CD8-positive, alpha-beta memory T cell (primary cell): ENCODE measurements at places on chromosomes 11 and 22. TPM values are rescaled to one million over a fixed set of nuclear protein-coding genes. Genes with fewer than 3 reads are reported as not detected.

DNA sequence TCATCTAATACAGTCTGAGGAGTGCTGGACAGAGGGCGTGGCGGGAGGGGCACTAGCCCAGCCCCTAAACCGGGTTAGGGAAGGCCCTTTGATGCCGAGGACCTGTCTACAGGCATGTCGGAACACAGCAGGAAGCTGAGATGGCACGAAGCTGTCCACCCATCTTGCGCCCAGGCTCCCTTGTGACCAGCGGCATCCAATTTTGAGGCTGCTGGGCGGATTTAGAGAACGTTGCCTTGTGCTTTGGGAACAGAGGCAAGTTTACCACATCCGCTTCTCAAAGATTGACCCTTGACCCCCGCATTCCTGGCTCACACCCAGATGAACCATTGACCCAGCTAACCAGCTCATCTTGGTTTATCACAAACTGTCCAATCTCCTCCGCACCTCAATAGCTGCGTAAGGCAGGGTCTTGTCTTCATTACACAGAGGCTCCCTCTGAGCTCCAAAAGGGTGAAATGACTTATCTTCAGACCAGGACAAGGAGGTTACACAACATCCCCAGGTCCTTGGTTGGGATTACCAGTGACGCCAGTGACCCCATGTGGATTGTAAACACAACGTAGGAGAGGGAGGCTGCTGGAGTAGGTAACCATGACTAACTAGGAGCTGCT, 4.5 kb downstream of the FAM83F start:
- no peak for DNase-seq

DNA sequence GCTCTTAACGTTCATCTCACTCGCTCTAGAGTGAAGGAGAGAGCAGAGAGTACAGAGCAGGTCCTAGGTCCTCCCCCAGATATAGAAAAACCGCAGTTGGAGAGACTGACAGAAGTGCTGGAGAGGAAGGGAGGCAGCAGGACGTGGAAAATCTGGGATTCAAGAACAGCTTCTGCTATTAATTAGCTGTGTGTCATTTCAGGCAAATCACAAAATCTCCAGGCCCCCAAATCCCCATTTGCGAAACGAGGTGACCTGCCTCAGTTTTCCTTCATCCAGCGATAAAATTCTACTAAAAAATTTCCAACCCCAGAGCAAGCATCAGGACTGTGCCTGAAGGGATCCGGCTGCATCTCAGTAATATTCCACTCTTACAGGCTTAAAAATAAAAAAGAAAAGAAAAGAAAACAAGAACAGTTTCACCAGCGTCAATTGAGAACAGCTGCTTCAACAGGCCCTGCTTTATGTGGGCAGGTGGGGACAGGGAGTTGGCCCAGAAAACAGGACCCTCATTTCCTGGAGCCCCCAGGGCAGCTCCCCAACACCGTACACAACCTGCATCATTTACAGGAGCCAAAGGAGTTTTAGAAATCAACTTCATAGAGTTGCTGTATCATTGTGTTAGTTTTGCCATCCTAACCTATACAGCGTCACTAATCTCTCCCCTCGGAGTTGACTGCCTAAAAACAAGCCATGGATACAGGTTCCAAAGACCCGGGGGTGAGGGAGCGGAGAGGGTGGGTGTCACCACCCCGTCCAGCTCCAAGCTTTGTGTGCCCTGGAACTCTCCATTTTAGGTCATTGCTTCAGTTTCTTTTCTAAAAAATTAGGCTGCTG, 2.3 kb upstream of the MALAT1 start:
- DNase-seq = no peak

GRCh38 chr11:2892215-2892966, 6.8 kb upstream of the CDKN1C start:
- DNase-seq = peak; percentile 40

DNA sequence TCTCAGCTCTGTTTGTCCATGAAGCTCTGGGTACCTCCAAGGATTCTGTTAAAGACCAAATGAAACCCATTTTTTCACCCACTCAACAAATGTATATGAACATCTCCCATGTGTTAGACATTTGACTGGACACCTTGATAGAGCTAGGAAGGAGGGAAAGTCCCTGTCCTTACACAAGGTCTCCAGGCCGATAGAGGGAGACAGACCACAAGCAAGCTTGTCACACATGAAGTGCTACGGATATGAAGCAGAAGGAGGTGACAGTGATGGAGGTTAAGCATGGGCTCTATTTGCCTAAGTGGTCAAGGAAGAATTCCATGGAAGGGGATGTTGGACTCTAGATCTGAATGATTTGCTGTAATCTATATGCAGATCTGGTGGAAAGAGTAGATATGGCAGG, 138.5 kb downstream of the MYO18B start:
- no peak for DNase-seq

The APOBEC3B gene
- total RNA-seq = 6.7 TPM

- DNase-seq = no peak
Measured at GRCh38 chr22:31958625-31959239, 14.4 kb downstream of the YWHAH start.

GRCh38 chr22:28582806-28583205, 96.8 kb downstream of the TTC28 start:
- DNase-seq = no peak

DNA sequence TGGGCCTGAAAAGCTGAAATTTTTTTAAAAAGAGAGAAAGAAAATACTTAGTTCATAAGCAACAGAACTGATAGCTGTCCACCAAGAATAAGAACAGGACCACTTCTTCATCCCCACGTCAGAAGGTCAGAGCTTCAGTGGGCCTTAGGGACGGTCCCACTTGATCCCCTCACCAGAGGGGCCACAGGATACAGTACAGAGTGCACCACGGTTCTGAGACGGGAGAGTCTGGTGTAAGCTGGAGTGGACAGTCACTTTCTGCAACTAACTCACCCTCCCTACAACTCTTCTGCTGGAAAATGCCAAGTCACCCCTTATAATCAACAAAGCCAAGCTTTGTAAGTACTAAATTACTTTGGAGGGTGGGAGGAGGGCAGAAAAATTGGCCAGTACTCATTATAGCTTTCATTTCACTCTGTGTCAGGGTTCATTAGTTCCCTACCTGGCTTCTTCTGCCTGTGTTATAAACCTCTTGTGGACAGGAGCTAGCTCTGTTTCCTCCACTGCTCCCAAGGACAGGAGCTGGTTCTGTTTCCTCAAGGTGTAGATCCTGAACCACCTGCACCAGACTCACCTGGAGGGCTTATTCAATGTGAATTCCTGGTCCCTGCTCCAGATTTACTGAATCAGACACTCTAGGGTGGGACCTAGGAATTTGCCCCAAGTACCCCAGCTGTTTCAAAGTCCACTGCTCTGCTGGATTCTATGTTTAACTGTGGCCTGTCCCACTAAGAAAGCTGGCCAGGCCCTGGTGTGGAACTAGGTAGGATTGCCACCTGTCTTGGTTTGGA, 39.6 kb downstream of the SCGB1A1 start:
- DNase-seq = no peak

- DNase-seq = no peak
Measured at GRCh38 chr11:59368238-59369022, 9.7 kb downstream of the OR5AN1 start.

- DNase-seq = no peak
Measured at GRCh38 chr11:109085708-109086373, 336.1 kb upstream of the C11orf87 start.

The OR5I1 gene
- total RNA-seq = not detected

DNA sequence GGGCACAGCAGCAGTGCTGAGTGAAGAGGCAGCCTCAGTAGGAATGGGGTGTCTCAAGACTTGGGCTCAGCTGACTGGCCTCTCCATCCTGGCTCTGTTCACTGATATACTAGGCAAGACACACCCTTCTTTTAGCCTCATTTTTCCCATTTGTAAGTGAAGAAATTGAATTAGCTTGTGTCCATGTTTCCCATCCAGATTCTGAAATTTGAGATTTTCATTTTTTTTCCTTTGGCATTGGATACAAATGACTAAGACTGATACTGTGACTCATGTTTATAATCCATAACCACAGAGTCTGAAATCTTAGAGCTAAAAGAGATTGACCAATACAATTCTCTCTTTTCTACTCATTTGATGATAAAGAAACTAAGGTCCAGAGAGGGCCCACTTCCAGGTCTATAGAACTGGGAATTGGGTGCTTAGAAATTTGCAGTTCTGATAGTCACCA, 110.9 kb downstream of the KCNC1 start:
- no peak for DNase-seq

GRCh38 chr11:30452842-30453241, 129.9 kb downstream of the ARL14EP start:
- DNase-seq = no peak

DNA sequence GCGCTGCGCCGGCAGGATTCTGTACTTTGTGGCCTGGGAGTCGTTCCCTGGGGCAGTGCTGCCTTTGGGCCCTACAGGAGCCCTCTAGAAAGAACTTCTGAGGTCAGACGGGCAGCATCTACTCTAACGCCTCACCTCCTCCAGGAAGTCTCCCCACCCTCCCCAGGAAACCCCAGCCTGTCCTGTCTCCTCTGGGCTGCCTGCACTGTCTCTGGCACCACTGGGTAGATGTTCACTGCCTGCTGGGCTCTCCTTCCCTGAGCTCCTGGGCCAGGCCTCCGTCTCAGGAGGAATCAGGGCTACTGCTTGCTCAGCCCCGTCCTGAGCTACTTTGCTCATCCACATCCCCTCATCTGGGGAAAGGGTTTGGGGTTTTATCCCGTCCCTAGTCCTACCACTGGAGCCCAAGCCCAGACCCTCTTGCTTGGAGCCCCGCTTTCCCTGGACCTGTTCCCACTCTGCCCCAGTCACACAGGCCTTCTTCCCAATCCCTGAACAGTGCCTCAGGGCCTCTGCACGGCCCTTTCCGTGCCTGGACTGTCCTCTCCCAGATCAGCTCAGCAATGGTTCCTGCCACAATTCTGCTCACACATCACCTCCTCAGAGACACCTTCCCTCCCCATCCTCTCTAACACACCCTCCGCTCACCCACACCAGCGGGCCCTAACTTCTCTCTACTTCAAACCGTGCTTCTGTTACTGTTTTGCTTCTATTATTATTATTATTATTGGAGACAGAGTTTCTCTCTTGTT, 11.3 kb upstream of the TREH start:
- DNase-seq = no peak

- DNase-seq = no peak
Measured at GRCh38 chr11:33965032-33965431, 73.2 kb upstream of the LMO2 start.

DNA sequence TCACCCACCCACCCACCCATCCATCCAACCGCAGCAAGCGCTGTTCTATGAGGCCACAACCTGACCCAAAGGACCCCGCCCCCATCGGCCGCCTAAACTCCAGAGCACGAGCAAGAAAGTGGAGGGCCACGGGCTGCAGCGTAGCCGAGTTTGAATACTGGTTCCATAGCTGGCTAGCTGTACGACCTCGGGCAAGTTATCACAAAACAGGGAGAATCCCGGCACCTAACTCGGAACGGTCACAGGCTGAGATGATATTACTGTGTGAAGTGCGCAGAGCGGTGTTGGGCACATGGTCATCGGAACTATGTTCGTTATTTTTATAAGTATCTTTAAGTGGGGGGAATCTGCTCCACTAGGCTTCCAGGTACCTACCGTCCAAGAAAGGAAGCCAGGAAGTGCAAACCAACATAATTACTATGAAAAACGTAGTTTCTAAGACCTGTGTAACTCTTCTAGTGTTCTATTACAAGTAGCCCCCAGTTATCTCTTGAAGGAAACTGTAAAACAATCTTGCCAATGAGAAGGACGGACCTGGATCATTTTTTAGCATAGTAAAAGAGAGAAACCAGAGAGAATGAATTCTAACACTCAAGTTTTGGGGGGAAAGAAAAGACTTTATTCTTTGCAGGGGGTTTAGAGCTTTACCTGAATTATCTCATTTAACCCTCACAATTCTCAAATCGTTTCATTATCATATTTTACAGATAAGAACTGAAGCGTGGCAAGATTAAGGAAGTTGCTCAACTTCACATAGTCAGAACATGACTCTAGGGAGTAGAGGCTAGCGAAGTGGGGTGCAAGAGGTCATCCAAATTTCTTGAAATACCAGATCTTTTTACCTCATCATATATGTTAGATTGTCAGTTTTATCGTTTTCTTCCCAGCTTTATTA, 663 bp upstream of the BUD13 start:
- DNase-seq = no peak

The COMT gene
- total RNA-seq = 93.7 TPM

GRCh38 chr11:123460012-123460700, 30.1 kb downstream of the GRAMD1B start:
- DNase-seq = no peak

GRCh38 chr11:99535406-99535805, 514.7 kb downstream of the CNTN5 start:
- no peak for DNase-seq

The CST6 gene
- not detected for total RNA-seq

The FOLR2 gene
- 0.26 TPM for total RNA-seq

- no peak for DNase-seq
Measured at GRCh38 chr11:57121996-57122395, 59.8 kb upstream of the LRRC55 start.

- no peak for DNase-seq
Measured at GRCh38 chr11:126713806-126714205, 286.8 kb downstream of the KIRREL3 start.

DNA sequence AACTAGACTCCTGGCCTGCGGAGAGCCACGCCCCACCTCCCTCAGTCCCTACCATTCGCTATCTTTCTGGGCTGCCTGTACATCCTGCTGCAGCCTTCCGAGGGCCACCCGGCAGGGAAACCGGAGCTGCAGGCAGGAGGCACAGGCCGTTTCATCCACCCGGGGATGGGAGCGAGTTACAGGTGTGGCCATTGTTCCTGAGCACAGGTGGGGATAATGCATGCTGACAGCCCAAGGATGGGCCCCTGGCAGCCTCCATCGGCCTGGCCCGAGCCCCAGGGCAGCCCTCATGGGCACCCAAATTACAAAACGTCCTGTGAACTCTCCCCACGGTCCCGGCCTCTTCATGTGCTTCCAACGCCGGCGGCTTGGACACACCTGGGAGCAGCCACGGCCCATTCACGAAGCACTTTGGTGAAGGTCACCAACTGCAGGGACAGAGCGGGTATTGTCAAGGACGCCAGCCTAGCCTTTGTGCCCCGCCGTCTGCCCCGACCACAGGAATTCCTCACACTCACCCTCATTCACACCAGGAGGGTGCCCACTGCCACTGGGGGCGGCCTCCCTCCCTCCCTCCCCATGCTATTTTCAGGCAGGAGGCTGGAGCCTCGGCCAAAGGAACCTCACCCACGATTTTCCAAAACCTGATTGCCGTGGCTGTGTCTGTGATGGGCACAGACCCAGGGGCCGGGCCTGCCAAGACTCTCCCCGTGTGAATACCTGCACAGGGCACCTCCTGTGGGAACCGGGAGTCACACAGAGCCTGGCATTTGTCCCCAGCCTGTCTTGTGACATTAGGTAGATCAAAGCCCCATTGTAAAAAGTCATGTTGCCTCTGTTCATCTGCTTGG, 42.1 kb upstream of the MYEOV start:
- DNase-seq = no peak

The SLC22A6 gene
- total RNA-seq = not detected
